Activated CD8-positive, alpha-beta memory T cell treated with anti-CD3 and anti-CD28 coated beads, Interleukin-2, amount 50 U/mL, for 48 hours (primary cell): ENCODE measurements at places on chromosomes 6 and 20.

DNA sequence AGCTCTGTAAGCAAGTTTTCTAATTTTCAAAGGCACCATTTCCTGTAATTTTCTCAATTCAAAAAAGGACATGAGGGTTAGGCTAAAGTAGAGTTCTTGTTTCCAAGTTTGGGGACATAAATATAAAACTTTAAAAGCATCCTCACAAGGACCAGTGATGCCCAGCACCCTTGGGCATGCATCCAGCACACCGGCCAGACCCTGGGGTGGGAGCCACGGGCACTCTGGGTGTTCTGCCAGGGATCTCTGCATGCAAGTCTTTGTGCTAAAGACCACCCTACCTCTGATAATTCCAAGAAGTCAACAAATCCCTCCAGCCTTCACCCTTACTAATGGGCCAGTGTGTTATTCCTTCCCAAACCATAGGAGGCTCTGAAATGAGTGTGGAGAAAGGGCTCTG is 46.5 kb downstream of the PLCG1 start:
- DNase-seq, result no peak

DNA sequence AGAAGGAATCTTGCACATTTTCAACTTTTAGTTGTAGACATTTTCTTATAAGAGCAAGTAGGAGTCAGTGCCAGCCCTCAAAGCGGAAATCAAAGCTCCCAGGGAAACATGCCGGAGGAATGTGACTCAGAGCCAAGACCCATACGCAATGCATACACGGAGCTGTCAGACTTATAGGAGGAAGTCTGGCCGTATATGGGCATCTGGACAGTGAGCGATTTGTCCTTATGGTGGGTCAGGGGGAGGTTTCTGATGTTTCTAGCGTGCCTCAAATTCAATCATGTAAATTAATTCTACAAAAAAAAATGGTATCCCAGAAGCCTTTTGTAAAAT is 3.6 kb upstream of the CCN2 start:
- DNase-seq, result no peak

GRCh38 chr6:5537132-5537531 is 275.8 kb downstream of the FARS2 start:
- DNase-seq, result no peak

DNA sequence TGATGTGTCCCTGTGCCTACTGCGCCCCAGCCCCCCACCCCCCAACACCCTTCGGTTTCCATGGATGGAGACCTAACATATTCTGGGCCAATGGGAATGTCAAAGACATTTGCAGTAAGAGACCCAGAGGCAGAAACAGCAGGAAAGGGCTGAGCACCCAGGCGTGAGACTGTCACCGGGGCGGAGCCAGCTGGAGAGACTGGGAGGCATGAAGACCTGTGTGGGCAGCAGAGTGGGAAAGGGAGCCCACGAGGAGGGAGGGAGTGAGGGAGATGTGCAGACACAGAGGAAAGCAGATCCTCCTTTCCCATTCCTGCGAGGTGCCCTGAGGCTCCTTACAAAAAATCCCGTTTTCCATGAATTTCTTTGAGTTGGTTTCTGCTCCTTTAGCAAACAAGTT is 150.2 kb downstream of the FOXC1 start:
- DNase-seq, result no peak

DNA sequence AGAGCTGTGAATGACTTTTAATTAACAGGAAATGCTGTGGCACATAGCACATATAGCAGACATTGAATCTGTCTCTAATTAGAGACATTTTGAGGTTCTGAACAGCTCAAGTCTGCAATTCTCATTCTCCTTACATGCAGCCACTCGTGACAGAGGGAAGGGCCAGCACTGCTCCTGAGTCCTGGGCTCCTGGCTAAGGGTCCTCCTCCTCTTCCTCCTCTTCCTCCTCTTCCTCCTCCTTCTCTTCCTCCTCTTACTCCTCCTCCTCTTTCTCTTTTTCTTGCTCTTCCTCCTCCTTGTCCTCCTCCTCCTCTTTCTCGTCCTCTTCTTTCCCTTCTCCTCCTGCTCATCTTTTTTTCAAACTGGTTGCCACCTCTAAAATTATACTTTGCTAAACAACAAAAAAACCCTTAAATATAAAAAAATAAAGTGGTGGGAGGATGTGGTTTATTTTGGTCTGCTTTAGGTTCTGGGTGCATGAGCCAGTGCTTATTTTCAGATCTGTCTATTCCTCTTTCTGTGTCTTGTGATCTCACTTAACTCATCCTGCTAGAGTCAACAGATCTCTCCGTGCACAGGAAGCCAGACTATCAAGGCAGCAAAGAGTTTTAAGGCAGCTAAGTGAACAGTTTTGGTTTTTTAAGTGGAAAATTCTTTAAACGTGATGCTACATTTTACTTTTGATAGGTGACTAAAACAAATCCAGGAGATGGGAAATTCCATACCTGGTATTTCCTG is 159.3 kb downstream of the CD83 start:
- no peak for DNase-seq

DNA sequence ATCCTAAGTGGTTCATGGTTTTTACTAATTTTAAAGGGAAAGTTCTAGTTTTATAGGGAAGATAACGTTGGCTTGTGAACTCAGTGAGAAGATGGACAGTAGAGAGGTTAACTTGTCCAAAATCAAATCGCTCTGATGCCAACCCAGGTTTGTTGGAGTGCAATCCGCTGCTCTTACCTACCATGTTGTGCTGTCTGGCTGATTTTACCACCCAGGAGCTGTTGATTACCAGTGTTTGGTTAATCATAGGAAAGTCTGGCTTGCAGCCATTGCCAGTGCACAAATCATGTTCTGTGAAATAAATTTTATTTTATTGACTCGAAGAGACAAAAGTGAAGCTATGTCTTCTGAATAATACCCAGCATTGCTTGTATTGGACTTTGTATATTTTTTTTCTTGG is 92.4 kb downstream of the PLCB4 start:
- no peak for DNase-seq

DNA sequence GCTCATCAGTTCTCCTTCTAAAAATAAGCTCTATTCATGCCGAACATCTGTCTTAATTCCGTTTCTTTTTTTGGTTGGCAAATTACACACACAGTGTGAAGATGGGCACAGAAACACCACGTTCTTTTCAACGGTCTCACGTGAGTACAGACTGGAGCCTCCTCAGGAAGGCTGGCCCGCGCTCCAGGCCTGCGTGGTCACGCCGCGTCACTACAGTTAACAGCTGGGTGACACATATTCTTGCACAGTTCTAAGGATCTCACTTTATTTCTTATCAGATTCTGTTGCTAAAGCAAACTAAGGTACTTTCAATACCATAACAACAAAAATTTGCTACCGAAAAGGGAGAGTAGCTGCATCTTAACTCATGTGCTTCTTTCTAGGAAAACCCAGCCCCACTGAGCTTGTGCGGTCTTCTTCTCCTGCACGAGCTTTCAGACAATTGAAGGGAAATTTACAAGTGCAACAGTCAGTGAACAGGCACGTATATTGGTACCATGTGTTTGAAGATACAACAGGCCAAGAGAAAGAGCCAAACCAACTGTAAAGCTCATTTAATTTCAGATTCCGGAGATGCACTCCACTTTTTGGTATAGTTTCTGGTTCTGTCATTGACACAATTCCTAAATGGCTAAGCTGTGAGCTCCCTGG is 55.6 kb upstream of the MPC1 start:
- no peak for DNase-seq

- no peak for DNase-seq
These were observed 65.7 kb downstream of the PYGB start for GRCh38 chr20:25313593-25313992.

DNA sequence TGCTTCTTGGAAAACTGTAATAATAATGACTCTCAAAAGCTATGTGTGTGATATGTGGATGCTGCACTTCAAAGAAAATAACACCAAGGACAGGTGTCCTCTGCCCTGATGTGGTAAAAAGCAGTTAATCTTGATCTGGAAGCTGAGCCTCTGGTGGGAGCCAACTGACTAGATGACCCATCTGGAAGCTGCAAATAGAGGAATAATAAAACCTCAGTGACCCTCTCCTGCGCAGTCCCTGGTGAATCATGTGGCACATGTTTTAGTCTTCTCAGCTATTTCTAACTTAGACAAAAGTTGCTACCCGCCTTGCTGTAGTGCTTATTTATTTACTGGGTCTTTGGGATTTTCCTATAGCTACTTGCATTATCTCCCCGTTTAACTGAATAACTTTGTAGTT is 47.3 kb downstream of the TP53INP2 start:
- no peak for DNase-seq

- DNase-seq, result no peak
These were observed 206.5 kb upstream of the ZNF184 start for GRCh38 chr6:27679308-27679963.

- DNase-seq, result no peak
These were observed 660.4 kb upstream of the FLRT3 start for GRCh38 chr20:14997791-14998190.

DNA sequence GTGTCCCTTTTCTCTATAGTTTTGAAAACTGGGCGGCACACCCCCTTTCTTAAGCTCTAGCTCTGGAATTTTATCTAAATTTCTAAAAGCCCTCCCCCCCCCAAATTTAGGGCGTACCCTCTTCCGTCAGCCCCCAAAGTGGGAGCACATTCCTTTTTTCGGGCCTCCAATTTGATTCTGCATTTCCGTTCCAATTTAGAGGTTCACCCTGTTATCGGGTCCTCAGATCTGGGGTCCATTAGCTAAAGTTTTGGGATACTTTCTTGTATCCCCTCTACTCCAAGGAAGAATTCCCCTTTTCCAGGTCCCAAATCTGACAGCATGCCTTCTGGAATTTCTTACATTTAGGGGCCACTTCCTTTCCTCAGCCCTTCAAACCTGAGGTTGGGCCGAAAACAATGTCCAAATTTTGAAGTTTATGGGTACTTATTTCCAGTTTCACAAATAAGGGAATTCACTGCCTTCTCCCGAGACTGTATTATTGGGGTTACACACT is 796 bp downstream of the PHF20 start:
- no peak for DNase-seq

GRCh38 chr6:7992002-7992815 is 72.0 kb downstream of the BLOC1S5 start:
- DNase-seq, result no peak

- no peak for DNase-seq
These were observed 145.7 kb downstream of the CFAP61 start for GRCh38 chr20:20198011-20198410.

- DNase-seq, result no peak
These were observed 24.9 kb downstream of the CRISP1 start for GRCh38 chr6:49841424-49841823.

- no peak for DNase-seq
These were observed 15.0 kb upstream of the GMPR start for GRCh38 chr6:16223362-16223761.

- no peak for DNase-seq
These were observed 3.0 kb downstream of the CDH4 start for GRCh38 chr20:61254881-61255626.

DNA sequence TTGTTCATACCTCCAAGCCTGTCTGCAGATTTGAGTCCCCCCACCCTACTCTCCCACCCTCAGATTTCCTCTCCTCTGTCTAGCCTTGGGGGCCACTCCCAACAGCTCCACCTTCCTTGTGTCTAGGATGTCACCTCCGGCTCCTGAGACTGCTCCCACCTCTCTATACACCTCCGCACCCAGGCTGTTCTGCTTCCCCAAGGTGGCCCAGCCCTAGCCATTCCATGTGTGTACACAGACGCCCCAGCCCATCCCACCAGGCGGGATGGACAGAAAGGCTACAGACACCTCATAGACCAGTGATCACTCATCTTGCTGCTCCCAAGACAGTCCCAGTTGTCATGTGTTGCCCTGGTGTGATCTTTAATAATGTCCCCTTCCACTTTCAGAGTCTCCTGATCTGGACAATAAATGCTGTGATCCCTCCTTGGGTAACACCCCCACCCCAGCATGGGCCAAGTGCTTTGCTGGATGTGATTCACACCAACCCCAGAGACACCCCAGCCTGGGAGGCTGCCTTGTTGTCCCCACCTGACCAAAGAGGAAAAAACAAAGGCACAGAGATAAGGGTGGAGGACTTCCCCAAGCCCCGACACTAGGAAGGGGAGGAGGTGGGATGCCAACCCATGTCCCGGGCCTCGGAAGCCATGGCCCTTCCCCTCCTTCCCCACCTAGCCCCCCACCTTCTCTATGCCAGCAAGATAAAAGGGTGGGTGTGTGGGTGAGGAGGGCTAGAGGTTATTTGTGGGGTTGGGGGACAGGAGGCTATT is 36.1 kb downstream of the MDFI start:
- DNase-seq, result no peak

DNA sequence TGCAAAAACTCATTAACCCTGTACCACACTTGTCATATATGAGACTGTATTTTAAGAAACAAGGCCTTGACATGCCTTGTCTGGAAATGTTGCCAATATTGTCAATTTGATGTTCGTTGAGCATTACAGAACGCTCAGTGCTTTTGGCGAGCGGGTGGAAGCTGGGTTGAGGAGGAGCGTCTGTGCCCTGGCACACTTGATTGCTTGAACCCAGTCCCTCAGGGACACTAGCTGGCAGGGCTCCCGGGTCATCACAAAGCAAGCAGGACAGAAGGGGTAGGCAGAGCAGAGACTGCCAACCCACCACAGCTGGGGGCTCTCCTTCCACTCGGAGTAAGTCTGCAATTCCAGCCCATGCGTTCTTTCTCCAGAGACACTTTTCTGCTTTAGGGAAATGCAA is 286.3 kb downstream of the KHDC1L start:
- no peak for DNase-seq

GRCh38 chr6:85864453-85865401 is 222.0 kb upstream of the SYNCRIP start:
- DNase-seq, result no peak

DNA sequence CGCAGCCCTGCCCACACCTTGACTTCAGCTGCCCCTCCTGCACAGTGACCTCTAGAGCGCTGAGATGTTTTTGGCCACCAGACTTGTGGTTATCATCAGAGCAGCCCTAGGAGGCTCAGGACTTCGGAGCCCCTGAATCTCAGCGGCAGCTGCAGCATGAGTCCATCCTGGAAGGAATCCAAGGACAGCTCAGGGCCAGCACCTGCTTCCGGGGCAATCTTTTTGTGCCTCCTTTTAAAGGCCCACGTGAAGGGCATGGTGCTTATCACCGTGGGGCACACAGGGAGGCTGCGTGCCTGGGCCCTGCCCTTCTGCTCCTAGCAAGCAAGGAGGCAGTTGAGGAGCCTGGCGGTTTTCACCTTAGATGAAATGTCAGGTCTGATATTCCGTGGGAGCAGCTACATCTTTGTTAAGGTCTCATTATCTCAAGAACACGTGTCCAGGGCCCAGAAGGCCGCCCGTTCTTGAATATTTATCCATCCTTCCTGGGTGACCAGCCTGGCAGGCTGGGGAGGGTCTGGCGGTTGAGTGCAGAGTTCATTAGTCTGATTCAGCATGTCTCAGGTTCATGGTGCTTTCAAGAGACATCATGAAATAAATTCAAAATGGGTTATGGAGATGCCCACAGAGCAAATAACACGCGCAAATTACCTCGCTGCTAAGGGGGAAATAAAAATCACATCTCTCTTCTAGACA is 392.4 kb downstream of the TAF4 start:
- no peak for DNase-seq

DNA sequence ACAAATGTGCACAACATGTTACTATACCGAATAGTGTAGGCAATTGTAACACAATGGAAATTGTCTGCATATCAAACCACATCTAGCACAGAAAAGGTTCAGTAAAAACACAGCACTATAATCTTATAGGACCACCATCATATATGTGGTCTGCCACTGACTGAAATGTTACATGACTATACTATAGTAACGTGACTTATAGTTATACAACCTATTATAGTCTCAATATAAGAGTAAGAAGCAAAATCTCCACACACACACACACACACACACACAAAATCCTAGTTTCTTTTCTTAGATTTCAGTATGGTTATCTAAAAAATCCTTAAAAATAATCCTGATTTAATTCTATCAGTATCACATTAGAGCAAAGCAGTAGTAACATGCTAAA is 164.6 kb downstream of the RALGAPA2 start:
- no peak for DNase-seq

- no peak for DNase-seq
These were observed 22.0 kb downstream of the PRDM1 start for GRCh38 chr6:106108129-106108528.
